ENCODE measurements at places on chromosomes 1 and 21. TPM values are rescaled to one million over a fixed set of nuclear protein-coding genes. Genes with fewer than 3 reads are reported as not detected.

SLC30A2 gene
- not detected for total RNA-seq

DNA sequence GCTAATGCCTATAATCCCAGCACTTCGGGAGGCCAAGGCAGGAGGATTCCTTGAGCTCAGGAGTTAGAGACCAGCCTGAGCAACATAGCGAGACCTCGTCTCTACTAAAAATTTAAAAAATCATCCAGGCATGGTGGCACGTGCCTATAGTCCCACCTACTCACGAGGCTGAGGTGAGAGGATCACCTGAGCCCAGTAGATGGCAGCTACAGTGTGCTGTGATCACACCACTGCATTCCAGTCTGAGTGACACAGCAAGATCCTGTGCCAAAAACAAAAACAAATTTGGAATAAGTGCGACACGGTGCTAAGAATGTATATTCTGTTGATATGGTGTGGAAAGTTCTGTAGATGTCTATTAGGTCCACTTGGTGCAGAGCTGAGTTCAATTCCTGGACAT lies 15.1 kb downstream of the USP33 start:
- no peak for DNase-seq

DNA sequence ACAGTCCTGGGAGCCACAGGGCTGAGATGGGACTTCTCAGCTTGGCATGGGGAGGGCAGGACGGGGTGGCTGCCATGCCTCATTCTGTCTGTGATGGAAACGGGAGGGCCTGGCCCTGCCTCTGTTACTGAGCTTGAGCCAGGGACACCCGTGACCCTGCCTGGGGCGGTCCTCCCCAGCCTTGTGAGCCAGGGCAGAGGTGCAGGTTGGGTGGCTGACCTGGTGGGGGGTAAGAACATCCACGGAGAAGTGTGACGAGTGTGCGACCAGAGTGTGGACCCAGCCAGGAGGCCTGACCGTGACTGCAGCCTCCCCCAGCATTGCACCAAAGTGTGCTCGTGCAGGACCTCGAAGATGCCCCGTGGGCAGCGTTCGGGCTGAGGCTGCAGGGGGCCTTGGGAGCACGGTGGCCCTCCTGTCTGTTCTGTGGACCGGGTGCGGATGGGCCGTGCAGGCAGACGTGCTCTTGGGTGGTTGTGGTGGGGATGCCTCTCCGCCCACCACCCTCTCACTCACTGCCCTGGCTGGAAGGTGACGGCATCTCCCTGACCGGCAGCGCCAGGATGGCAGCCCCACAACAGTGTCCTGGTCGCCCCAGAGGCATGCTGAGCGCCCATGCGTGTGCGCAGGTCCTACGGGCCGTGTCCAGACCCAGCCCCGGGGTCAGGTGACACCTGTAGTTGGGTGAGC lies 45.4 kb downstream of the SKI start:
- DNase-seq: no peak

DNA sequence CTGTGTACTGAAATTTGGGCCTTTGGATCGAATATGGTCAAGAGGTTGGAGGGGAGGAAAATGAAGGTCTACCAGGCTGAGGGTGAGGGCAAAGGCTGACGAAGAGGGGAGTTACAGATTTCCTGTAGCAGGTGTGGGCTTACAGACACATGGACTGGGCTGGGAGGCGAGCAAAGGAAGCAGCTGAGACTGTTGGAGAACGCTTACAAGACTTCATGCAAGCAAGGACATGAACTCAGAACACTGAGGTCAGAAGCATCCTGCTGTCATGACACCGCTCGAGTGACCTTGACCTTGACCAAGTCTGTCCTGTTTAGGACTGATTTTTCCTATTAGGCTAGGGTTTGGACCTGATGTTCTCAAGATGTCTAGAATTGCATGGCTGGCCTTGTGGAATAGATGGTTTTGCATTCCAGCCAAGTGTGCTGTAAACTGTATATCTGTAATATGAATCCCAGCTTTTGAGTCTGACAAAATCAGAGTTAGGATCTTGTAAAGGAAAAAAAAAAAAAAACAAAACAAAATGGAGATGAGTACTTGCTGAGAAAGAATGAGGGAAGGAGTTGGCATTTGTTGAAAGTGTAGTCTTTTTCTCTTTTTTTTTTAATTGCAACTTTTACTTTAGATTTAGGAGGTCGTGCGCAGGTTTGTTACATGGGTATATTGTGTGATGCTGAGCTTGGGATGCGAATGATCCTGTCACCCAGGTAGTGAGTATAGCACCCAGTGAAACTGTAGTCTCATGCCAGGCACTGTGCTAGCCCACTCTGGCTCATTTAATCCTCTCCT lies 5.8 kb downstream of the ELF3 start:
- no peak for DNase-seq

DNA sequence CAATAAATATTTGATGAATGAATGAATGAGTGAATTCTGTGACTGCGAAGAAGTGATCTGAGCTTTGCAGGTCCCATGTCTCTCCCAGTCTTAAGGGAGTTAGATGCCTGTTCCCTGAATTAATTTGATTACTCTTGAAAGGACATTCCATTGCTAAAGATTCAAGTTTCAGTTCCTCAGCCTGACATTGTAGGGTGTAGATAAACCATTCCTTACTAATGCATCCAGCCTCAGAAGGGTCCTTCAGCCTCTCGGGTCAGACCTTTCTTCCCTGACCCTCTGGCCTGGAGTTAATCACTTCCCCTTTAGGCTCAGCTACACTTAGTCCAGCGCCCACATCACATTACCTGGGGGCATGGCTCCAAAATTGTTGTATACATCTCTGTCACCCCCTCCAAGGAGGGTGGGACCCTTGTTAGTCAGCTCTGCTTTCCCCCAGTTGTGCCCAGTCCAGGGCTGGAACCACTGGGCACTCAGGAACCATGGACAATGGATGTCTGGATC lies 2.6 kb downstream of the INSRR start:
- DNase-seq: no peak

- DNase-seq: peak; percentile 21
These were observed 24.5 kb upstream of the EPHA2 start for GRCh38 chr1:16180291-16180824.

GRCh38 chr1:90964444-90965035 lies 57.3 kb downstream of the ZNF644 start:
- DNase-seq: peak; percentile 10

DNA sequence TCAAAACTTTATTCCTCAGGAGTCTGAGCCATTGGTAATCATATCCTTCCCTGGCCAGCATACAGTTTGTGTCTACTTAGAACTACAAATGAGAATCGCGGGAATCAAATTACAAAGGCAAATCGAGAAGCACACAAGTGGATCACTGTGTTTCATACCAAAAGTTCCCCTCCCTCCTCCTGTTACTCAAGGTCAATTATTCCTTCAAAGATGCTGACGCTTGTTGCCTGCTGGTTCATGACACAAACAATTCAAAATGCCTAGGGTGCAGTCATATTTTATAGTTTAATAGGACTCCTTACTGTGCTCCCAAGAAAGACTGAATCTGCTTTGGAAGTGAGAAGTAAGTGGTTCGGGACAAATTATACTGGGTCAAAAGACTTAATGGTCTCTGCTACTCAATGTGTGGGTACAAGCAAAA lies 93.0 kb upstream of the PBX1 start:
- no peak for DNase-seq

CD1D gene
- total RNA-seq: not detected

DNA sequence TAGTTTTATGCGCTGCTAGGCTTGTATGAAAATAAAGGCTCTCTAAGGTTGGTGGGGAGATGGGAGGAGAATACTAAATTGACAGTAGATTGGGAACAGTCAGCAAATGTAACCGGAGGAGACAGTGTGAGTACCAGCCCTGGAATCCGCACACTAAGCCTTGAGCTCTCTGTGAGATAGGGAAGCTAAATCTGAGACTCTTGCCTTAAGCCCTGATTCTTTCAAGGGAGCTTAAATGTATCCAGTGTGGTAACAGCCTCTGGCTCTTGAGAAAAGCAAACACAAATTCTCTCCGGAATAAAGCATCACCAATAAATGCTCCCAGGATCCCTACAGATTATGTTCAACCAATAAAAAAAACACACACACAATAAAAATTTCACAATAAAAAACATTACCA lies 33.0 kb upstream of the PDPN start:
- DNase-seq: no peak

DNA sequence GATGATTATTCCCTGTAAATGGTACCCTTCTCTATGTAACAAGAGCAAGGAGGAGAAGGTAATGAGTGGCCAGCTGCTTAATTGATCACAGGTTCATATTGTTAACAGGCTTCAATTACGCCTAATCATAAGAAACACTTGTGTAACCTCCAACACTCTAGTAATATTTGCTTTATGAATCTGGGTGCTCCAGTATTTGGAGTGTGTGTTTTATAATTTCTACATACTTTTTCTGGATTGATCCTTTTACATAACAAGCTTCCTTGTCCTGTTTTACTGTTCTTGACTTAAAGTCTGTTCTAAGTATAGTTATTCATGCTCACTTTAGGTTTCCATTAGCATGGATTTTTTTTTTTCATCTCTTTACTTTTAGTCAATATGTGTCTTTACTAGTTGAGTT lies 984.2 kb downstream of the AMY1C start:
- no peak for DNase-seq

- DNase-seq: no peak
These were observed 37.4 kb downstream of the PAX7 start for GRCh38 chr1:18668046-18668445.

GRCh38 chr21:29125191-29125590 lies 5.3 kb upstream of the MAP3K7CL start:
- no peak for DNase-seq

DNA sequence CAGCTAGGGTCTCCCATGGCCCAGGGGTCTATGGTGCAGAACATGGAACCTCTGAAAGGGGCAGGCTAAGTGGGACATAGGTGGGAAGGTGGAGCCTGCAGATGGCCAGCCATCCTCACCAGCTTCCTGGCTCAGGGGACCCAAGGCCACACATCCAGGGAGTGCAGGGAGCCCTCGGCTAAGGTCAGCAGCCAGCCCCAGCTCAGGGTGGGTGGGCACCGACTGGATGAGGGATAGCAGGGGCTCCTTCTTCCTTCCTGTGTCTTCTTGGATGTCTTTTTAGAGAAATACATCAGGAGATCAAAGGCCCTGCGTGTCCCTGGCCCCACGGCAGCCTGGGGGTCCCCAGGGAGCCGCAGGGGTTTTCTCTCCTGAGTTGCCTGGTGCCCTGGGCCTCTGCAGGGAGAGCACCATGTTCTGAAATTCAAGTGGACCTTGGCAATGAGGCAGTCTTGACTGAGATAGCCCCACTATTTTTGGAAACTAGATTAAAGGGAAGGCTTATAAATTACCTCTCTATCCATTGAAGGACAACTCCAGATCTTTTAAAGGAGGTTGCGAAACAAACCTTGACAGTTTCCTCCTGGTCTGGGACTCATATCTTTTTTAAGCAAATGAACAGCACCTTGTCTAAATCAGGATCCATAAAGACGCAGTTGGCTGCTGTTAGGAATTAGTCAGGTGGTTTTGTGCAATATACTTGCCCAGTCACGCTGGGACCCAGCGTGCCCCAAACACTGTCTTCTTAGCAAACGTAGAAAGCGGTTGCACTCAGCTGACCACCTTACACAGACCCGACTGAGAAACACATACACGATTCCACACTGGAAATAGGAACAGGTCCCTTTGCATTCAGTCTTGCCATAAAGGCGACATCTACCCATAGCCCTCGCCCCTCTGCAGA lies 242.3 kb downstream of the TOMM20 start:
- DNase-seq: no peak

ROR1 gene
- 14.8 TPM for total RNA-seq

TSPEAR gene
- total RNA-seq: not detected

- no peak for DNase-seq
These were observed 7.9 kb downstream of the ATP5IF1 start for GRCh38 chr1:28243685-28244311.

DNA sequence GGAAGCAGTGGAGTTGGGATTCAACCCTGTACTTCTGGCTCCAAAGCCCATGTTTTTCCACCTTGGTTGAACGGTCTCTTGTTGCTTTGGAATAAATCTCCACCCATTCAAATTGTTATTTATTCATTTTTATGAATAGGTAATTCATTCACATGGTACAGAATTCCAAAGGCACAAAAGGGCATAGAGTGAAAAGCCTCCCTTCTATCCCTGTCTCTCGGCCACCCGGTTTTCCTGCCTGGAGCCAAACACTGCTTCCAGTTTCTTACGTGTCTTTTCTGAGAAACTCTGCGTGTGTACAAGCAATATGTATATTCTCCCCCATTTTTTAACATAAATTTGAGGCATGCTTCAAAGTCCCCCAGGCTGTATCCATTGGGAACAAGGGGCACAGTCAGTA lies 3.9 kb downstream of the EXTL1 start:
- no peak for DNase-seq

ETNK2 gene
- 22.2 TPM for total RNA-seq

DNA sequence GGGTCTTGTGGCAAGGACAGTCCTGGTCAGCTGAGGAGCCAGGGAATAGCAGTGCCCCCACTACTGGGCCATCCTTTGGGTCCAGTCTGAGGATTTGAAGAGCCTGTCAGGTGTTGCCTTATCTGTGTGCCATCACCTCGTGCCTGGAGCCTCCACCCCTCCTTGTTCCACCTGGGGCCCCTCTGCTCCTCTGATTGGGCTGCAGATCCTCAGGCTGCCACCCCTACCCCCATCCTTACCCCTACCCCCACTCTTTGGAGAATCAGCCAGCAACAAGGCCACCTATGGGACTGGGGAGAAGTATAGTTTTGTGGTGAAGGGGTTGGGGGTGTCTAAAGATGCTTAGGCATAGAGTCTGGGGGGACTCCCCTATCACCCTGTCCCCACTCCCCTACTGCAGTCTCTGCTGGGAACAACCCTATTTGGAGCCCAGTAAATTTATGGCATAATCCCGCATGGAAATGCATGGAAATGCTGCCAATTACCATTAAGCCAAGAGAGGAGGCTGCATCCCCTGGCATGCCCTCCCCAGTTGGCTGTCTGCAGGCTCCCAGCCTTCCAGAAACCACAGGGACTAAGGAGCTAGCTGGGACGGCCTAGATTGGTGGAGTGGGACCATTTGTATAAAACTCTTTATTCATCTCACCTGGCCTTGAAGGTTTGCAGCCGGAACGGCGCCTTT lies 142.7 kb upstream of the CSF3R start:
- DNase-seq: no peak

GRCh38 chr1:98133131-98133530 lies 212.3 kb upstream of the DPYD start:
- no peak for DNase-seq

- DNase-seq: no peak
These were observed 1.1 kb upstream of the CACYBP start for GRCh38 chr1:174998569-174999215.

AHDC1 gene
- total RNA-seq: 4.1 TPM

- DNase-seq: no peak
These were observed 23.1 kb upstream of the OR10J4 start for GRCh38 chr1:159408862-159409400.

DNA sequence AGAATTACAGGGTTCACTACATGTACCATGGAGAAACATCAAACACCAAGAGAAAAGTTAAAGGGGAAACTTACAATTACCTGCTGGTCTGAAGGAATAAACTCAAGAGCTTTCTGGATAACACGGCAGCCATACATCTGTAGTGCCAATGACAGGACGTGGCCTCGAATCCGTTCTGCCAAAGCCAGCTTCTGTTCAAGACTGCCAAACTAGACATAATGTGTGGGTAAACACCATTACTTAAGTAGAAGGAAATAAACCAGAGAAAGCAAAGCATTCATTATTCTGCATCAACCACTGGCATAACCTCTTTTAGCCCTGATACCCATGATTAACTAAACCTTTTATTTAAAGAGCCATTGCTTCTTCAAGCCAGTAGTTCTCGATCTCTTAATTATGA lies 41.5 kb upstream of the SDC3 start:
- DNase-seq: no peak

All from SJSA1 (cell line).